ENCODE measurements at places on chromosomes 12 and 14.

- DNase-seq, result no peak
Observed at GRCh38 chr12:111412830-111413441, 7.2 kb downstream of the SH2B3 start.

- DNase-seq, result no peak
Observed at GRCh38 chr12:90100579-90100978, 391.9 kb upstream of the ATP2B1 start.

- no peak for DNase-seq
Observed at GRCh38 chr12:114704096-114704495, 20.1 kb upstream of the TBX3 start.

DNA sequence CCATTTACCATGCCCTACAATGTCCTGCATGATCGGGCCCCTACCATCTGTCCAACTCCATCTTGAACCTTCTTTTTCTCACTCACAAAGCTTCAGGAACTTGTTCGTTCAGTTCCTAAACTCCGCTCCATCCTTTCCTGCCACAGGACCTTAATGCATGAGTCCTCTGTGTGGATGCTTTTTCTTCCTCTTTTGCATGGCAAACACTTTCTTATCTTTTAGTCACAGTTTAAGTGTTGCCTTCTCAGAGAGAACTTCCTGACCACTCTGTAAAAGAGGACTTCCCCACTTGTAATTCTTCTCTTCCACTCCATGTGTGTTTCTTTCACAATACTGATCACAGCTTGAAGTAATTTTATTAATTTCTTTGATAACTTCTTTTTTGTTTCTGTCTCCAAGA, 54.4 kb upstream of the ETV6 start:
- no peak for DNase-seq
